ENCODE measurements at places on chromosomes 16 and 17.

- DNase-seq, result no peak
Observed at GRCh38 chr16:4086153-4086552, 30.1 kb downstream of the ADCY9 start.

- no peak for DNase-seq
Observed at GRCh38 chr17:78610951-78611511, 33.8 kb upstream of the DNAH17 start.

DNA sequence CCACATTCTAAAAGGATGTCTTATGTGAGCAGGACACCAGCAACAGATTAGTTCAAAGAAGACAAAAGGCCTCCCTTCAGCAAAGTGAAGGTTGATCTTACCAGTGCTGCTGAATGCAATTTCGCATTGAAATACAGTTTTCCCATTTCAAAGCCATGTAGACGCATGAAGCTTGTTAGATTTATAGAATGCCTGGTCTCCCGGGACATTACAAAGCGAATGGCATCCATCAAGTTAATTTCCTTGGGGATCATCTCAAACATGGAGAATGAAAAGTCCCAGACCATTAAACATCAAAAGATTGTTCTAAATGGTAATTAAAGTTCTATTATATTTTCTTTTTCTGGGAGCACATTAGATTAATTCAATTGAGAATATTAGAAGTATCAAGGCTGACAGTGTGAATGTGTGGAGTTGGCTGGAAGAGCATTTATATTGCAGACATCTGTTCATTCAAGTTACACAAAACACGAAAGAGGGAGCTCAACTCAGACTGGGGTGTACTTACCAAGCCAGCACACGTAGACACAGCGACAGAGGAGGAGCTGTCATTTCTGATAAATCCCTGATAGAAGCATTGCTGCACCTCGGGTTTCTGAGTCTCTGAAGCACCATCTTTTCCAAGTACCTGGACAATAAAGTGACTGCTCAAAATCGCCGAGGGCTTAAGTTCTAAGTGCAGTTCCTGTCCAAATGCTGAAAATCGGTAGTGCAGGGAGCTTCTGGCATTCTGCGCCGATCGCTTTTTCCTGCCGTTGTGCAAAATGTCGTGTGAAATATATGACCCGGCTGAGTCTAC lies 3.8 kb downstream of the ADAMTS18 start:
- no peak for DNase-seq

- no peak for DNase-seq
Observed at GRCh38 chr16:84975522-84975921, 35.8 kb downstream of the ZDHHC7 start.

- DNase-seq, result peak; percentile 40
Observed at GRCh38 chr16:56332464-56333079, 92.8 kb downstream of the AMFR start.

DNA sequence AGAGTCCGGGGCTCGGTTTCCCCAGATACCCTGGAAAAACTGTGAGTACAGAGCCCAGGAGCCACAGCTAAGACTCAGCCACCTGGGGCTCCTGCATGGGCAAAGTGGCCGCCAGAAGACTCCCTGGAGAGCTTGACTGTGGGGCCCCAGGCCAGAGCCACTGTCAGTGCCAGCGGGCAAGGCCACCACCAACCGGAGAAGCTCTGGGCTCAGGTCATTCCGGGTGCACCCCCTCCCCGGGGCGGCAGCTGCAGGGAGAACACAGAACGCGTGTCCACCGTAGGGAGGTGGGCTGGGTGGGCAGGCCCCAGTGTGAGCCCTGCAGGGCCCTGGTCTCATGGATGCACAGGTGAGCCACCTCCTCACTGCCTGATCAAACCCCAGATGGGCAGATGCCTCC lies 22.3 kb upstream of the RBFOX3 start:
- no peak for DNase-seq

GRCh38 chr17:51540151-51540550 lies 279.8 kb downstream of the UTP18 start:
- DNase-seq, result peak; percentile 60

Data from caudate nucleus (tissue), 63 donors.